ENCODE measurements at places on chromosomes 3 and 15. TPM values are rescaled to one million over a fixed set of nuclear protein-coding genes. Genes with fewer than 3 reads are reported as not detected.

The RPL39L gene
- total RNA-seq, result 2.8 TPM

The SATB1 gene
- 6.7 TPM for total RNA-seq

The ISL2 gene
- 3.9 TPM for total RNA-seq

The BCL2A1 gene
- not detected for total RNA-seq

The SAMMSON gene
- total RNA-seq, result 0.08 TPM

The FAM227B gene
- total RNA-seq, result 19.9 TPM

The TPRG1 gene
- 1.4 TPM for total RNA-seq

The VIPR1 gene
- total RNA-seq, result not detected

The RNU5B-1 gene
- total RNA-seq, result not detected

DNA sequence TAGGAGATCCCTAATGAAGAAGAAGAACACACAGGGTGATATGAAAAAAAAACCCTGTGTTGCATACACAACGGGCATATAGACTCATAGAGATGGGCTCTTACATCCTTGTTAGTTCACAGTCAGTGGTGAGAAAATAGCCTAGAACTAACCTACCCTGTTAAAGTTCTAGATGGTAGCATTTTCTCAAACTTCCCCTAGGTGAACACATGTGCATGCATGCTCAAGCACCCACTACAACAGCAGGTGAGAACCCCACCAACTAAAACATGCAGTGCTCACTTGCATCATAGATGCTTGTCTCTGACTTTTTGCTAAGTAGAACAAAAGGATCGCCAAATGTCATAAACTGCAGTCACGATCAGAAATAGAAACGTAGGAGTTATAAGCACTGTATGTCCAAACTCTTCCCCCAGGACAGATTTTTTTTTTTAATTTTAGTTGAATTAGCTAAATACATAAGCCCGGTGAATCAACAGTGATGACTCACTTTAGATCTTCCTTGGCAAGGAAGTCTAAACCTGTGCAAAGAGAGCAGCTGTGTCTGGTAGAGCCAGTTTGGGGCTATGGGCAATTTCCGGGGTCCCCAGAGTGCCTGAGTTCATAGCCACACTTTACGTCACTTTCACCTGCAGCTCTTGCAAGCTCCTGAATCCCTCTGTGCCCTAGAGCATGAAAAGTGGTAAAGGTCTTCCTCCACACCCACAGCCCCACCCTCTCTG lies 96.2 kb upstream of the SEMA6D start:
- DNase-seq, result no peak

- no peak for DNase-seq
Observed at GRCh38 chr15:35673093-35673684, 127.2 kb upstream of the DPH6 start.

DNA sequence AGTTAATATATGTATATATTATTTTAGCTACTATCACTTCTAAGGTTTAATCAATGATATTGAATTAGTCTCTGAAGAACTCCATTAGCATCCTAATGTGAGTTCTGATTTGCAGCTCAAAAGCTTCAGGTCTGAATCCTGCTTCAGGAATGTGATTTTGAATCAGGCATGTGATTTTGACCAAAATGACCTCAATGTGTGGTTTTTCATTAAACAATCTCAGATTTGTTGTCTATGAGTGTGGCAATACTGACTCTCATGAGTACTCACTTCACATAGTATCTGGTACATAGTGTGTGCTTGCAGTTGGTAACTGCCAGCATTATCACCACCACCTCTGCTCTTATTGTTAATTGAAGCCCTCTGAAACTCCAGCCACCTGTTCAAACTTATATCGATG lies 251.0 kb downstream of the KCNH8 start:
- no peak for DNase-seq

DNA sequence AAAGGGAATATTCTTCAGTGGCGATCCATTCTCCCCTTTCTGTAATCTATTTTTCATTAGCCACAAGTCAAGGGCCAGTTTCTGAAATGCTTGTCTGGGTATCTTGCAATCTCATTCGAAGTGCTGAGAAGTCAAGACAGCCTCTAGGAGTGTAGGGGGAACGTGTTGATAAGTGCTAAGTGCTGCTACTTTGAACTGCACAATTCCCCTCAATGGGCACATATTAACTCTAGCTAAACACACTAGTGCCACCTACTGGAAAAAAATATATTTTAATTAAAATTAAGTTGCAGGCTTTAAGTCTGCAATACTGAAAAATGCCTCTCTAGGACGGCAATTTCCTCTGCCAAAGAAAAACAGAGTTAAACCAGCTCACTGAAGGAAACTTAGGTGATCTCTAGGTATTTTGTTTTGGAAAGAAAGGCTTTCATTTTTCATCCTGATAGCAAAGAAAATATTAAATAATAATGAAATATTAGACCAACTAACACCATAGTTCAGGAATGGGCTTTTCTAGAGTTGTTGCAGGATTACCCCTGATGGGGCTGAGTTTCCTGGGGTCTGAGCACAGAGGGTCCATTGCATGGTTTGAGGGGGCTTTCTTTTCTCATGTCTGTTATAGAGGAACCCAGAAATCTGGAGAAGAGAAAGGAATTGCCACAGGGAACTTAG lies 181.9 kb upstream of the KBTBD8 start:
- DNase-seq, result peak; percentile 45

DNA sequence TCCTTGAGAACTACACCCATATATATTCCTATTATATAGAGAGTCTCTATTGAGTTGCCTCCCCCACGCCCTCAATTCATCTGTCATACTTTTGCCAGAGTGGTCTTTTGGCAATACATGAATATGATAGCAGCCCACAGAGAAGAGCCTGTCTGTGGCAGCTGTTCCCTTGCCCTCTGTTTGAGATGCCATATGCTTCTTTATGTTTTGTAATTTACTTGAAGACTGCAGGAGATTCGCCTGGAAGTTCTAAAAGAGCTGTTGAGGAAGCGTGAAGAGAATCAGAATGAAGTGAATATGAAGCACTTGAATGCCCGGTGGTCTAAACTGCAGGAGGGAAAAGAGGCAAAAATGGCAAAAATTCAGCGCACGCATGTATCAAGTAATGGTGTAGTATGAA lies 27.2 kb downstream of the CFAP91 start:
- DNase-seq, result no peak

DNA sequence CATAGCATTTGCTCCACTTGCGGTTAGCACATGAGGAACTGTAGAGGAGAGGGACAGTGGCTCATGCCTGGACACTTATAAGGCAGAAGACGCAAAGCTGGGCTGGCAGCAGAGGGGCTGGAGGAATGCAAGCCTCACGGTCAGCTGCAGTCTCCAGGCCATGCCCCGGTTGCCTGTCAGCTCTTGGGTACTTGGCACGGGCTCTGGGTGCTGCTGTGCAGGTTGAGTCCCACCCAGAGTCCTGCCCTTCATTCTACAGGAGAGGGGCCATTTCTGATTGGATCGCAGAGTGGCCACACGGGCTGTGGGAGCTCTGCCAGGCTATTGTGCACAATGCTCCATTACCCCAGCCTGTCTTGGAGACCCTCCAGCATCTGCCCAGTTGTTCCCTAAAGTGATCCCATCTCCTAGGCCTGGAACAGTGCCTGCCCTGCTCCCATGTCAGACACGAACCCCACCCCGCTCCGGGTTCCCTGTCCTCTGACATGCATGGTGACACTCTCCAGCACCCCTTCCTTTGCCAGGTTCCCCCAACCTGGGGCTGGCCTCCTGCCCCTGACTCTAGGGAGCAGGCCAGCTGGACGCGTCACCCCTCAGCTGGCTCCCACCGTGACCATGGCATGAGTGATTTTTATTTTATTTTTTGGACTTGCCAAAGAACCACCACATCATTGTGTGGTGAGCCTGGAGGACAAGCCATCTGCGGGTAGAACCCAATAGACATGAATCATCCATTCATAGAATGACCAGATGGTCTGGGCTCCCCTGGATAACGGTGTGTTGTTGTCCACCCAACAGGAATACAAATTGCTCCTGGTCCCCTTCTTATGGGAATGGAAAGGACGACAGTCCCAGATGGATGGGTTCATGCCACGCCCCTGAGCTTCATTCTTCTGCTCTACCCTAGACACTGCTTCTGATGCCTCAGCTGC lies 51.0 kb upstream of the KLF13 start:
- DNase-seq, result peak; percentile 51

- DNase-seq, result no peak
Observed at GRCh38 chr3:69724722-69725435, 14.4 kb upstream of the MITF start.

DNA sequence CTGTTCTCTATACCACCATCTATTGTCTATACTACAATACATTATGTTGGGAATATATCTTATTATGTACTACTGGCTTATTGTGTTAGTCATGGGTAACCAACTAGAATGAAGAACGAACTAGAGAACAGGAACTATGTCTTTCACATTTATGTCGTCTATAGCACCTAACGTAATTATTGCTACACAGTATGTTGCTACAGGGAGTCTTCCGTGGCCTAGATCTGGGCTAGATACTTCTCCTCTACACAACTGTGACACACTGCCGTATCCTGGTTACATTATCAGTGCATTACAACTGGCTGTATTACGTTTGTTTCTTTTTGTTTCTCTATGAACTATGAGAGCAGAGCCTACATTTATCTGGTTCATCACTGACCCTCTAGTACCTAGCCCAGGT lies 34.0 kb downstream of the SCG5 start:
- no peak for DNase-seq

DNA sequence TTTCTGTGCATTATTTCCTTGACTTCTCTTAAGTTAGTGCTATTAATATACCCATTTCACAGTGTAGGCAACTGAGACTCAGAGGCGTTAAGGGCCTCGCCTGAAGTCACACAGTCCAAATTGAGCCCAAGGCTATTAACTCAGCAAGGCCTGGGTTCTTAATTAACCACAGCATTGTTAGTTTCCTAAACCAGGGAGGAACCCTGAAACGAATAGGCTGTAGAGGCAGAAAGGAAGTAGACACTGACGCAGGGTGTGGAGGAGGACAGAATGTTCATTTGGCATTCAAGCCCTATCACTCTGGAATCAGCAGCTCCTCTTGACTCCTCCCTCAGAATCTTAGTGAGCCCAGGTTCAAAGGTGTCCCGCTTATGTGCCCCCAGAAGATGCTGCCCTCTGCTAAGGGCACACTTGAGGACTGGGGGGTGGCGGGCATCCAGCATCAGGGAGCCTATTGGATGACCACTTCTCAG lies 13.9 kb downstream of the ARHGEF3 start:
- no peak for DNase-seq

GRCh38 chr3:13567684-13568514 lies 19.0 kb downstream of the FBLN2 start:
- no peak for DNase-seq

GRCh38 chr3:97636465-97636864 lies 128.1 kb upstream of the ARL6 start:
- no peak for DNase-seq

DNA sequence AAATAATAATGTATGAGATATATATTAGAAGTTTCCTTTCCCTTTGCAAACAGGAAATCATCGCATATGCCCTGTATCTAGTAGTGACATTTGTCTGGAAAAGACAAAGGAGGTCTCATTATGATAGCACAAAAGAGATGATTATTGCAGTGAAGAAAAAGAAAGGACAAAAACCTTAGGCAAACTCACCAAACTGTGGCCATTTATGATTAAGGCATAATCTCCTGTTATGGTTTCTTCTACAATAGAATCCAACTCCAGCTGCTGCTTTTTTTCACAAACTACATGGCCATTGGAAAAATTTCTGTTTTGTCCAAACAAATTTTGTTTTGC lies 218.2 kb downstream of the ATP8B4 start:
- no peak for DNase-seq

DNA sequence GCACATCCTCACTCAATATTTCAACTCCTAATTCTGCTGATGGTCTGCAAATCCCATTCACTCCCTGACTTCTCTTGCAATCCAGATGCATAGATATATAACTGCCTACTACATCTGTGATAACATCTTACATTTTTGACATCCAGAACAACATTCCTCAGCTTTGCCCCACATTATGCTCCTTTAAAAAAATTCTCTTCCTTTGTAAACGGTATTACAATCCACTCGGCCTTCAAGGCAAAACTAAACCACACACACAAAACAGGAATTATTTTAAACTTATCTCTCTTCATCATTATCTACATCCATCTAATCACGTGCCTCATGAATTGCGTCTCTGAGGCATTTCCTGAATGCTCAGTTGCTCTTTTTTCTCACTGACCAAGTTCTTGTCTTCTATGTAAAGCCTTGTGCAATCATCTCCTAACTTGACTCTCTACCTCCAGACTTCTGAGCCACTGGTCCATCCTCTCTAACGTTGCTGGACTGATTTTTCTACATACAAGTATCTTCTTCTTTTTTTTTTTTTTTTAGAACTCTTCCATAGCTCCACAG lies 117.0 kb downstream of the SATB1 start:
- DNase-seq, result no peak

DNA sequence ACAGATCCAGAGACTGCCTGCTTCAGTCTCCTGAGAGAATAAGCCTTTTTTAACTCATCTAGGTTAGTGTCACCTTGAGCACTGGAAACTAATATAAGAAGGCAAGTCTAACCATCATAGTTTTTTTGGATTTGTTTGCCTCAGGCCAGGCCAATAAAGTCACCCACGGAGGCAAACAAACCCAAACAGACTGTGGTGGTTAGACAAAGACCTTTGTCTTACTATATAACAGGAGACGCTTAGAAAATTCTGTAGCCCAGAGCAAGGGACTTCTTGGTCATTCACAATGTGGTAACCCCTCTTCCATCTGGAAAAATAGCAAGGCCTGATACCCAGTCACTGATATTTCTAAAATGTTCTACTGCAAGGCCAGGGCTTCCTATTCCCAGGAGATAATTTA lies 45.3 kb upstream of the PPP2R3A start:
- no peak for DNase-seq

DNA sequence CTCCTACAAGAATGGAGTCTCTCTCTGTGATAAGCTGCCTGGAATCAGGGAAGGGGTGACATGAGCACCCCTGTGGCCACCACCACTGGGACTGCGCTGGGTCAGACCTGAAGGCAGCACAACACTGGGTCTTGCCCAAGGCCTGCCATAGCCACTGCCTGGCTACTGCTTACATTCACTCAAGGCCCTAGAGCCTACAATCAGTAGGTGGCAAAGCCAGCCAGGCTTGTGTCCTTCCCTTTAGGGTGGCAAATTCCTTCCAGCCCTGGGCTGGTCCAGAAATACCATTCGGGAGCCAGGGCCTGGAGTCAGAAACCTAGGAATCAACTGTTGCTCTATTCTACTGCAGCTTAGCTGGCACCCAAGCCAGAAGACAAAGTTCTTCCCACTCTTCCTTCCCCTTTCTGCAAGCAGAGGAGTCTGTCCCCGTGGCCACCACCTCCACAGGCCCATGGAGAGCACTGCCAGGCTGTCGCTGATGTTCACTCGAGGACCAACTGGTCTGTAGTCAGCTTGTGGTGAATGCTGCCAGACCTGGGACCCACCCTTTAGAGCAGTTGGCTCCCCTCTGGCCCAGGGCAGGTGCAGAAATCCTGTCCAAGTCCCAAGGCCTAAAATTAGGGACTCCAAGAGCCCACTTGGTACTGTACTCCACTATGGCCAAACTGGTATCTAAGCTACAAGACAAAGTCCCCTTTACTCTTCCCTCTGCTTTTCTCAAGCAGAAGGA lies 307.4 kb downstream of the THSD4 start:
- peak; percentile 59 for DNase-seq

DNA sequence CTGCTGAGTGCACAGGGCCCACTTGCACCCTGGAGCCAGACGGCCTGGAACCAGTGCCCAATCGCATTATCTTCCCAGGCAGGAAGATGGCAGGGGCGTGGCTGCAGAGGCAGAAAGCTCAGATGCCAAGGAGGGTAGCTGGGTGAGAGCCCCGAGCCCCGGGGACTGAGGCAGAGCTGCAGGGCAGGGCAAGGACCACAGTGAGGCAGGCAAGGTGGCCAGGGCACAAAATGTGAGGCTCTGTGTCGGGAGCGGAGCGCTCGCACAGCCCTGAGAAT lies 1.6 kb upstream of the CCDC33 start:
- no peak for DNase-seq
